Fibroblast of pulmonary artery (primary cell): ENCODE measurements at places on chromosomes 11 and 22.

GRCh38 chr11:1760351-1761109, 3.2 kb downstream of the CTSD start:
- DNase-seq: peak; percentile 34

DNA sequence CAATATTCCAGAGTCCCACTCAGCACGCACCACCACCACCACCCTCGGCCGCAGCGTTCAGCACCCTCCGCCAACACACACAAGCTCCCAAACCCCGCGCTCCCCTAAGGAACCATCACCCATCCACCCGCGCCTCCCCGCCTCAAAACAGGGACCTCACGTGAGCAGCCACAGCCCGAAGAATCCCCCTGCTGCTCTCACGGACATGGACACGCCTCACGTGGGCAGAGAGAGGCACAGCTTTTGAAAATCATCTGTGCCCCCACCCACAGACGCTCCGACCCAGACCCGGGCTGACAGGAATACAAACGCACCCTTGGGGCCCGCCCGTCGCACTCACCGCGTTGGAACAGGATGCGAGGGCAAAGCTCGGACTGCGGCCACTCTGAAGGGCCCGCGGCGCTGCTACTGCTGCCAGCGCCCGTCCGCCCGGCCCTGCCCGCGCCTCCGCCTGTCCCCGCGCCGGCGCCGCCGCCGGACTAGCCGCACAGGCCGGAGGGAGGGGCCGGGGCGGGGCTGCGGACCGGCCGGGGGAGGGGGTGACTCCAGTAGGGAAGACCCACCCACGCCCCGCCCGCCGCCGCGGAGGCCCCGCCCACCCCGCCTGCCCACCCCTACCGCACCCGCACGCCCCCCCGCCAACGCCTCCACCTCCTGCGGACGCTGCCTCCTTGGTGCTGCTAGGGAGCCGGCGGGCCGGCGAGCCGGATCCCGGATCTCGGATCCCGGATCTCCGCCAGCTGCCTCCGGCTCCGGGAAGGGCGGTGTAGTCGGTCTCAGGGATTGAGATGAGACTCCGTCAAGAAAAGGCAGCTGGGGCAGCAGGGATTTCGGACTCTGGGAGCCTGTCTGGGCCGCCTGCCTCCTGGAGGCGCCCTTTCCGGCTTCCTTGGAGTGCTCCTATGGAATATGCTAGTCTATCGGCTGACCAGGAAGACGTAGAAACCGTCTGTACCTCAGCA, at the start of gene TRIM3:
TRIM3 (minus strand) TSS at position 491 of the 962 bp plus-strand sequence. CDS start 8,246 bp downstream, outside the sequence.
- DNase-seq: peak; percentile 86

DNA sequence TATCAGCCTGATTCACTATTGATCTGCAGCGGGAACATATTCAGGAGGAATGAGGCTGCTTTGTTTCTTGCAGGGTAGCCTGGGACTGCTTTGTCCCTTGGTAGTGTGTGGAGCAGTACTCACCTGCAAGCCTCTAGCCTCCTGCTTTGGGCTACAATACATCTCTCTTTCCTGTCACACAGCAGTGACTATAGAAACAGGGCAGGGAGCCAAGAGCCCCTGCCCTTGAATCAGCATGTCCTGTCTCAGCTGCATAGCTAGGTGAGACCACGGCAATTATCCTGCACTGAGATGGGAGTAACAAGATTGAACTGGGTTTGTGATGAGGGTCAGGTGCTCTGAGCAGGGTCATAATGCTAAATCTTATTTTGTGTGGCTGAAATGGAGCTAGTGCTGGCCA, 191.9 kb downstream of the NELL1 start:
- no peak for DNase-seq

DNA sequence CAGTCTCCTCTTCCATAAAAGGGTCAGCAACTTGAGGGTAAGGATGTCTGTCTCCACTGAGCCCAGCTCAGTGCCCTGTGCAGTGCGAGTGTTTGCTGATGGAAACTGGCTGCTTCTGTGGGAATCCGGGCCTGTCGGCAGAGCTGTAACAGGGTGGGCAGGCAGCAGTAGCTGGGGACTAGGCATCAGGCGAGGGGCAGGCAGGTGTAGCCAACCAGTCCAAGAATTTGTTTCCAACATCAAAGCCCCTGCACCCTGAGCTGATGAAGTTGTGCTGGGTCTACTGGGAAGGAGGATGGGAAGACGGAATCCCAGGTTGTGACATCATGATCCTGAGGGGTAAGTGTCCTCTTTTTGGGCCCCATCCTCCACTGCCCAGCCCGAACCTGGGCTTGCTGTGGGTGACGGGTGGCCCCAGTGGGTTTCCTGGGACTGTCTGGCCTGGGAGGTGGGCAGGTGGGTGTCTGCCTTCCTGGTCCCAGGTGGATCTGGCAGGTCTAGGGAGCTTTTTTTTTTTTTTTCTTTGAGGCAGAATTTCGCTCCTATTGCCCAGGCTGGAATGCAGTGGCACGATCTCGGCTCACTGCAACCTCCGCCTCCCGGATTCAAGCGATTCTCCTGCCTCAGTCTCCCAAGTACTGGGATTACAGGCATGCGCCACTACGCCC, 11.0 kb downstream of the SLC29A2 start:
- DNase-seq: no peak

GRCh38 chr11:64286801-64287159, 1.1 kb downstream of the GPR137 start:
- no peak for DNase-seq

DNA sequence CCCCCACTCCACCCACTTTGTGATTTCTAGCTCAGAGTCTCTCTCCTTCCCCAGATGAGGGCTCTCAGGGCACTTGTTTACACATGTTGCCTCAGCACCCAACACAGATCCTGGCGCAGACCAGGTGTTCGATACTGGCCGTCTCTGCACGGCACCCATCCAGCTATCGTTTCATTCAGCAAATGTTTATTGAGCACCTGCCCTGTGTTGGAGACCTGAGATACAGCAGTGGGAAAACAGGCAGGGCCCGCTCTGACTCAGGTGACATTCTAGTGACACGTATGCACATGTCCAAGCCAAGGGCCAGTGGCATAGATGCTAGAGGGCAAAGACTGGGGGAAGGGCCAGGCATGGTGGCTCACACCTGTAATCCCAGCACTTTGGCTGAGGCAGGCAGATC, 71.9 kb downstream of the NFAM1 start:
- DNase-seq: no peak

DNA sequence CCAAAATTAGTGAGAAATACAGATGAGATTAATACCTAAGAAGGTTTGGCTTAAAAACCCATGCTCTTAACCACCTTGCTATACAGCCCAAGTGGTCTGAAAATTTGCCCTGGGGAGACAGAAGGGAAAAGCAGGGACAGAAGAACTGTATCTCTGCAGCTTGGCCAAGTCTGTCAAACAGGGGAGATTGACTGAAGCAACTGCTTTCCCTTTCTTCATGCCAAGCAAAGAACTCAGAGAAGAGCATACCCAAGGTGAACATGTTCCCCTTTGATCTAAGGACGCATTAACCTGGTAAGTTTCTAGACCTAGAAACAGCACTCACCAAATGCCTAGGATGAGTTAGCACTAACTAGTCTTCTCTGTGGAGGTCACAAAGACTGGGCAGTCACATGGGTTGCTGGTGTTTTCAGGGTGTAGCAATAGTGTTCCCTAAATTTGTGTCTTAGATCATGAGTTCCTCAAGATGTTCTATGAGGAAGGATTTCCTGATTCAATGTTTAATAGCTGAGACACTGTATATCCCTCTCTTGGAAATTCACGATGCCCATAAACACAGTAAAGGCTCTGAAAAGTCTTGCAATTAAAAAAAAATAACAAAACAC, 75.6 kb upstream of the GRAMD1B start:
- DNase-seq: no peak

DNA sequence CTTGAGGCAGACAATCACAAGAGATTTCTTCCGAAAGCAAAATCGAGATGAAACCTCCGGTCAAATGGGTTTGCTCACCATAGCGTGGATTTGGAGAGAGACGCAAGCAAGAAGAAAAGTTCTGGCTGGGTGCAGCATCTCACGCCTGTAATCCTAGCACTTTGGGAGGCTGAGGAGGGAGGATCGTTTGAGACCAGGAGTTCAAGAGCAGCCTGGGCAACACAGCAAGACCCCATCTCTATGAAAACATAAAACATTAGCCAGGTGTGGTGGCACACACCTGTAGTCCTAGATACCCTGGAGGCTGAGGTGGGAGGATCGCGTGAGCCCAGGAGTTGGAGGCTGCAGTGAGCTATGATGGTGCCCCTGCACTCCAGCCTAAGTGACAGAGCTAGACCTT, 24.4 kb downstream of the MN1 start:
- no peak for DNase-seq

- DNase-seq: no peak
Observed at GRCh38 chr11:115674176-115674936, 170.1 kb upstream of the CADM1 start.

DNA sequence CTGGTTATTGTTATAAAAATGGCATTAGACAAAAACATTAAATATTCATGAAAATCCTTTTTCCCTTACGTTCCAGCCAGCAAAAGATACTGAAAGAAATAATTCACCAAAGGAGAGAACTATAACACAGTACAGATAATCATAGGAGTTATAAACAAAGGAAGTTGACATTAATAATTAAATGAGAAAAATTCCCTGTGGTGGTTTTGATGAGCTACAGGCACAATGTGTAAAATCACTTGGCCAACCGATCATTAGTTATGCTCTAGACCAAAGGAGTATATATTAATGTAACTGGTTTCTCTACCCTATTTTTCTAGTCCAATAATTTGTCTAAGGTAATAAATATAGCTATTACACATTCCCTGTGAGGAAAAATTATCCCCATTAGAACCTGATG, 534.7 kb downstream of the CNTN5 start:
- no peak for DNase-seq

DNA sequence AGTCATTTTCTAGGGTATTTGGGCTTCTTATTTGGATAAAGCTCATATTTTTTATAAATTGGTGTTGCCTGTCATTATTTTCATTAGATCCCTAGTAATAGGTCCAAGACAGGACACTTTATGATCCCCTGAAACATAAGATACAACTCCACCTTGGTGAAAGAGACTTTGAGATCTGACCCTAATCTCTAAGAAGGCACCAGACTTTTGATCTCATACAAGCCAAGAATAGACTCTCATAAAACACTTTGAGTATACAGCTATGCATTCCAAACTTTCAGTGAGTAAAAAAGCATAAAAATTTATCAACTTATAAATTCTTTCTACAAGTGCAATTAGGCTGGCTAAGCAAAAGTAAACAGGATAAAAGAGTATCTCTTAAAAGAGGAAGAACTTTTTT, 451.2 kb downstream of the MN1 start:
- DNase-seq: no peak

- DNase-seq: no peak
Observed at GRCh38 chr11:115145324-115145723, 358.9 kb downstream of the CADM1 start.

DNA sequence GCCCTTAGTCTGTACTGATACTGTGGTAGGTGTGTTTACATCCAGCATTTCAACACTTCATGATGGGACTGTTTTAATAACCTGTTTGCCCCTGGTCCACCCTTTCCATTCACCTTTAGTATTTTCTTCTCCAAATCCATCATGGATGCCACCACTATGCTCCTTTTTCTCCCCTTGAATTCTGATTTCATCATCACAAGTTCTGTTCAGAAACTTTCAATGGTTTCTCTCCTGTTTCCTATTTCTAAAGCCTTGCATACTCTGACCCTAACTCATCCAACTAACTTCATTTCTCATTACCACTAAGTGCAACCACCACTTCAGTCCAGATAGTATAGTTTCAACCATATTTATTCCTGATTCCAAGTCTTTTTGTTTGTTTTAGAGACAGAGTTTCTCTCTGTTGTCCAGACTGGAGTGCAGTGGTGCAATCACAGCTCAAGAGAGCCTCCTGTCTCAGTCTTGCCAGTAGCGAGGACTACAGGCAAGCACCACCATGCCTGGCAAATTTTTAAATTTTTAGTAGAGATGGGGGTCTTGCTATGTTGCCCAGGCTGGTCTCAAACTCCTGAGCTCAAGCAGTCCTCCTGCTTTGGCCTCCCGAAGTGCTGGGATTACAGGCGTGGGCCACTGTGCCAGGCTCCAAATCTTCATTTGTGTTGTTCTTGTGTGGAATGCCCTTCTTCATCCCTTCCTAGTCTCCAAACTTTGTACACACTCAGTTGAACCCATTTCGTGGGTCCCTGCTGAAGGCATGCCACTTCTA, 1.2 kb upstream of the LIN7C start:
- DNase-seq: no peak

- DNase-seq: peak; percentile 63
Observed at GRCh38 chr11:100925935-100926334, 203.7 kb downstream of the PGR start.

GRCh38 chr11:70540196-70540595, 141.9 kb downstream of the CTTN start:
- no peak for DNase-seq

GRCh38 chr22:19819911-19820879, 34.5 kb downstream of the GNB1L start:
- no peak for DNase-seq

- no peak for DNase-seq
Observed at GRCh38 chr11:11756718-11757117, 85.1 kb upstream of the USP47 start.

DNA sequence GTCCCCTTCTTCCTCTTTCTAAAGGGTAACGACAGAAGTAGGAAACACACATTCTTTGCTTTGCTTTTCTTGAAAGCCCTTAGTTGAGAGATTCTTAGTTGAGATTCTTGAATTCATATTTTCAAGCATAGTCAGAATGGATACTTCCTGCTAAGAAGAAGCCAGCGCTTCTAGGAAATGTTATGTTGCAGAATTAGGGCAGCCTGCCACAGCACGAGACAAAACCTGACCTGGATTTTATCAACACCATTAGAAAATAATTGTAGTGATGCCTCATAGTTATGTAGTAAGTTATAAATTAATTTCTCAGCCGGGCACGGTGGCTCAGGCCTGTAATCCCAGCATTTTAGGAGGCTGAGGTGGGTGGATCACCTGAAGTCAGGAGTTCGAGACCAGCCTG, 37.9 kb upstream of the NUP160 start:
- DNase-seq: peak; percentile 84

GRCh38 chr11:64499261-64500004, 91.6 kb upstream of the SLC22A12 start:
- no peak for DNase-seq

DNA sequence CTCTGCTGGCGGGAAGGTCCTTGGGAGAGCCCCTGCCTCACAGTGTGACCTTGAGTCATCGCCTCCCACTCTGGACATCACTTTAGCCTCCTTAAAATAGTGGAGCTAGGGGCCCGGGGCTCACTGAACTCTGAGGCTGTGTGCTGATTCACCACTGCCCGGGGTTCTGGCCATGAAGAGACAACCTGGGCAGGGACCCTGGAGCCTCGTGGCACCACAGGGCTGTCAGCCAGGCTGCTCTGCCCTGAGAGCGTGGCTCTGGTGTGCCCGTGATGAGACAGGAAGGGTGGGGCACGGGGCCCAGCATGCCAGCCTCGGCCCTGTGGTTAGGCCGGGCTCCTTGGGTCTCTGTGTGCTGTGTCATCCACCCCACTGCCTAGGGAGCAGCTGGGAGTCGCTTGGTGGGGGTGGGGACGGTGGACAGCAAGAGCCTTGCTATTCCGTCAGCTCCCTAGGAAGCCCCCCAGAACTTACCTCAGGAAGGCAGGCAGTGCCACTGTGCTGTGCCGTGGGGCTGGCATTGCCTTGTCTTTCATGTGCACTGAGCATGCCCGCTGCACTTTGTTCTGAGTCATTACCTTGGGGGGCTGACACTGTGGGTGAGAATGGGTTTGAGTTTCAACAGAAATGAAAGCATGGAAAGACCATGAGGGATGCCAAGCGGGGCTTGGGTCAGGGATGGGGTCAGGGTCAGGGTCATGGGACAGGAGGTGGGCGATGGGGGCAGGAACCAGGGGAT, 31.7 kb downstream of the TPCN2 start:
- no peak for DNase-seq
